ENCODE measurements at places on chromosomes 13 and 19.

DNA sequence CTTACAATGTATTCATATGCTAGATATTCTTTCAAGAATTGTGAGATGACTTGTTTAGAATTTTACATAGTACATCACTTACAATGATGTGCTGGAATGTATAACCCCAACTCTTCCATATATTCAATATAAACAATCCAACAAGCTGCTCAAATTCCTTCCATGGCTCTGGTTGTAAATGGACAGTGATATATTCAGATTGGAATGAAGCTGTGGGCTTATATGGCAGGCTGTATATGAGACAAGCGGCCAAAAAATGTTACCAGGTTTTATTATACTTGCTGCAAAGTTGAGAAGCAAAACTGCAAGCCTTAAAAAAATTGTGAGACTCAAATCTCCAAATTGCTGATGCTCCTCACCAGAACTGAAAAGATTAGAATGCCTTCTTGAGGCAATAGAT, 83.6 kb upstream of the KLF12 start:
- no peak for DNase-seq

DNA sequence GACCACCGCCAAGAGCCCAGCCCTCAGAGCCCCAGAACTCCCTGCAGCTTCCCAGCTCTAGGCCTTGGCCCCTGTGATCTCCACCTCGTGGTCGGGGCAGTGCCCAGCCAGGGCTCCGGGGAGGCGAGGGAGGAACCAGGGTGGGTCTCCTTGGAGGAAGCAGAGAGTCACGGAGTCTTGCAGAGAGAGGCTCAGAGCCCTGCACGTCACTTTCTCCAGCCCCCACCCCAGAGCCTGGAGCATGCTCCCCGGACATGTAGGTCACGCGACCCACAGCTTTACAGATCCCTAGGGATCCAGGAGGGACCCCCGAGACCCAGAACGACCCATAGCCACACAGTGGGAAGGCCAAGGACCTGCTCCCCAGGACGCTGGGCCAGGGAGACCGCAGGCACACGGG, 11.9 kb downstream of the GADD45B start:
- no peak for DNase-seq

GRCh38 chr19:3733549-3734309, 25.5 kb downstream of the TJP3 start:
- no peak for DNase-seq

DNA sequence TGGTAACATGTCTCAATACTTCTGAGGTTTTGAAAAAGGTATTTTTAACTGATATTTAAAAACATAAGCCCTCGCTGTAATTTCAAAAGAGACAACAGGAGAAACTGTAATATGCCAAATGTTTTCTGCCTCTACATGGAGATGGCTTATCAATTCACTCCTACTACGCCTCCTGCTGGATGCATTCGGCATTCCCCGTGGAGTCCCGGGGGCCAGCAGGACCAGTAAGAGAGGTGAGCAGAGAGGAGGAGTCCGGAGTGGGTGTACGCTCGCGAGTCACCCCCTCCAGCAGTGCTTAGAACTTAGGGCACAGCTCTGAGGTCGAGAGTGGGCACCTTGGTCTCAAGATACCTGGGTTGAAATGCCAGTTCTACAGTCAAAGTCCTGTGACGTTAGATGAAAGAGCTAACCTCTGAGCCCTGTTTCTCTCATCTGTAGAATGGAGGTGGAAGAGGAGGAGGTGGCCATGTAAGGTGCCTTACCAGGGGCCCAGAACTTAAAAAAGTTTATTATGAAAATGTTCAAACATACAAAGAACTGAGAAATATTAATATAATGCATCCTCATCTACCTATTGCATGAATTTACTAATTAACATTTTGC, 110.2 kb downstream of the STK24 start:
- peak; percentile 17 for DNase-seq

DNA sequence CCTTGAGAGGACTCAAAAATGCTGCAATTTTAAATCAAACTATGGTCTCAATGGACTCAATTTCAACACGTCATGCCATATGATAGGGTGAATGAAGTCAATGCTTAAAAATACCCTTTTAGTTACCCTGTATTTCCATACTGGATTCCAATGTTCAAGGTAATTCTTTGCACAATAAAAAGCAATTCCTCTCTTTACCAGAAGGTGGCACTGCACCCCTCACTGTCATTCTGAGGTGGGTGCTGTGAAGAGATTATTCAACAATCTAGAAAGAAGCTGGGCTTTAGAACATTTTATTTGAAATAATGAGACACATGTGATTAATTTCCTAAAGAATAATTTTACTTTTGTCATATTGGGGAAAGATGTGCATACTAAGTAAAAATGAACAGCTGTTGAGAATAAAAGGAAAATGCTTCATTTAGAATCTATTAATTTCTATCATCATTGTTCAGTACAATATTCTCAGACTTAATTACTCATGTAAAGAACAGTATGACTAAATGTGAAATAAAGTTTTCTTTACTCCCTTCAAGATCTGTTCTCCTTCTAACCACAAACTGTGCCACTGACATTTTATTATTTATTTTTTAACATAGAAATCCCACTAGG, 789.1 kb downstream of the GPC5 start:
- DNase-seq = peak; percentile 33

- no peak for DNase-seq
Observed at GRCh38 chr13:71244161-71244560, 622.8 kb downstream of the DACH1 start.

- DNase-seq = no peak
Observed at GRCh38 chr19:13037161-13037560, 41.9 kb downstream of the NFIX start.

DNA sequence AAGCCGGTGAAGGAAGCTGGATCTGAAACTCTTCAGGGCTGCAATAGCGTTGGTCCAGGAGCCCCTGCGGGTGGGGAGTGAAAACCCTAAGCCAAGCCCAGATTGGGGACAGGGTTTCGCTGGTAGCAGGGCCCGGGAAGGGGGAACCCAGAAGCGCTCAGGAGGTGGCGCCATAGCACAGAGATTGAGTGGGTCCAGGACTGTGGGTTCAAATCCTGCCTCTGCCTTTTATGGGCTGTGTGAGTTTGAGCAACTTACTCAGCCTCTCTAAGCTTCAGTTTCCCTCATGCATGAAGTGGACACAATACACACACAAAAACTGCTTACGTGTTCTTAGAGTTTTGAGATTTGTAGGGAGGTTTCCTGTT, 8.3 kb upstream of the SYCN start:
- DNase-seq = peak; percentile 38

DNA sequence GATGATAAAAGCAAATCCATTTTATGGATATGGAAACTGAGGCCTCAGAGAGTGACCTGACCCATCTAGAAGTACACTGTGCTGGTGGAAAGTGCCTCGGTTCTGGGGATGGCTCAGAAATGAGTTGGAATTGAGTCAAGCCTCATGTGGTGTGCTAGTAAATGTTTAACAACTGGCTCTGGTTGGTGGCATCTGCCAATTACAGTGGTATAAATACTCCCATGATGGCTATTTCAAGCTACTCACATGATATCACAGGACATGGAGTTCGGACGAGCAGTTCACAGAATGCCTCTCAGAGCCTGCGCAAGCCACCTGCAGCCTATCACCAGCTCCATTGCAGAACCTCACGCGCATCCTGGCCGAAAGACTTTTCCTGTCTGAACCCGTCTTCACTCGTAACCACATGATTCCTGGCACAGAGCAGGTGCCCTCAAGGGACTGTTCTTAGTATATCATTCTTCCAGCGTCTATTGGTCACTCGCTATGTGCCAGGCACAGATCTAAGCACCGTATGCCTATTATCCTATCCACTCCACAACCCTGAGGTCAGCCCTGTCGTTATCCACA, 9.1 kb downstream of the TMEM150B start:
- DNase-seq = no peak

- DNase-seq = no peak
Observed at GRCh38 chr19:6373813-6374108, 1.2 kb downstream of the ALKBH7 start.

DNA sequence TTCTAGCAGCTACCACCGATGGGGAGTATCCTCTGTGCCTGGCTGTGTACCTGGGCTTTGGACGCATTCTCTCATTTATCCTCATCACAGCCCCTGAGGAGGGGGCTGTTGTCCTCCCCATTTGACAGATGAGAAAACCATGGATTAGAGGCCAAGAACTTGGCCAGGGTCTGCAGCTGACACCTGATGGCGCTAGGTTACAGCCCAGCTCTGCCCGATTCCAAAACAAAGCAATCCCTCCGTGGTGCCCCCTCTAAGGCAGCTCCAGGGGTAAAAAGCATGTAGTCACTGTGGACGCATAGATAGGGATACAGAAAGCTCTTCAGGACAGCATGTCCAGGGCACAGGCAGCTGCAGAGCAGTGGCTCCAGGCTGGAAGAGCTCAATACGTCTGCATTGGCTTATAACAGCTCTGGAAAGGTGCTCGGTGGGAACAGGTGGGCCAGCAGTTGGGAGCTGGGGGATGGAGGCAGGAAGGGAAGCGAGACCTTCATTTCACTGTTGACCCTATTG, 35.4 kb upstream of the UQCRFS1 start:
- no peak for DNase-seq

GRCh38 chr13:94620286-94620896, 18.7 kb downstream of the GPR180 start:
- peak; percentile 12 for DNase-seq

- peak; percentile 33 for DNase-seq
Observed at GRCh38 chr13:19634256-19634740, 839 bp downstream of the MPHOSPH8 start.

- no peak for DNase-seq
Observed at GRCh38 chr13:106034201-106034600, 501.3 kb downstream of the EFNB2 start.

GRCh38 chr13:41427666-41428065, 29.7 kb upstream of the RGCC start:
- no peak for DNase-seq

DNA sequence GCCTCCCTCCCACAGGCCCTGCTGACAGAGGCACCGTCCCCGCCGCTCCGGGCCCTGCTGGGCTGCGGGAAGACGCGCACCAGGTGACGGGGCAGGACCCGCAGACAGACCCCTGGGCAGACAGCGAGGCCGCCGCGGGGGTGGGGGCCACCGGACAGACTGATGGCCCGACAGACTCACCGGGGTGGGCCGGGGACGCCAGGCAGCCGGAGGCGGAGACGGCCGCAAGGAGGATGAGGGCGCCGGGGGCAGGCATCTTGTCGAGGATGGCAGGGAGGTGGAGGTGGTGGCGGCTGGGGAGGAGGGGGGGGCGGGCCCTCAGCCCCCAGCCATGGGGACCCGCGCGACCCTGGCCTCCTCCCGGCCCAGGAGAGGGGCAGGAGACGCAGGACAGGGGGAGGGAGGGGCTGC, 309 bp downstream of the LMTK3 start:
- no peak for DNase-seq

DNA sequence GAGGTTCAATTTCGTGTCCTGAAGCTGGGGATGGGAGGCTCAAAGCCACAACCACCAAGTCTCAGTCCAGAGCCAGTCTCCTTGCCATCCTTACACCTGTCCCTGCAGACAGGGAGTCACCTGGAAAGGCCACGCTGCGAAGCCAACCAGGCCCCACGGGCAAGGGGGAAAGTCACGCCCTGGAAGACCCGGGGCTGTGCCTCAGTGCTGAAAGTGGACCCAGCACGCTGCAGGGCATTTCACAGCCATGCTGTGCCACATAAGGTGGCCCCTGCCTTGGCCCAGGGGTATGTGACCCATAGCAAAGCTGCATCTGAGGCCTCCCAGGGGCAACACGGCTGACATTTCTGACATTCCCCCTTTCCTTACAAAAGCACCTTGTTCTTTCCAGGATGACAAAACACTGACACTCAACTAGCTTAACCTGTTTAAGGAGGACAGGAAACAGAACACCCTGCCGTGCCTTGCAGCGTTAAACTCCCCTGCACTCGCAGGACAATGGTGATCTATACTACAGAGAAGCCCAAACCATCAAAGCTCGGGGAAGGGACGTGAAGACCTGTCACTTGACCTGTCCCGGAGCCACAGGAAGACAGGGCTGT, 14.8 kb downstream of the CHERP start:
- DNase-seq = no peak

GRCh38 chr19:38710928-38711725, 33.1 kb downstream of the CAPN12 start:
- DNase-seq = no peak

GRCh38 chr13:72109863-72110262, 242.9 kb upstream of the DACH1 start:
- DNase-seq = no peak
